ENCODE measurements at places on chromosomes 1 and 21.

DNA sequence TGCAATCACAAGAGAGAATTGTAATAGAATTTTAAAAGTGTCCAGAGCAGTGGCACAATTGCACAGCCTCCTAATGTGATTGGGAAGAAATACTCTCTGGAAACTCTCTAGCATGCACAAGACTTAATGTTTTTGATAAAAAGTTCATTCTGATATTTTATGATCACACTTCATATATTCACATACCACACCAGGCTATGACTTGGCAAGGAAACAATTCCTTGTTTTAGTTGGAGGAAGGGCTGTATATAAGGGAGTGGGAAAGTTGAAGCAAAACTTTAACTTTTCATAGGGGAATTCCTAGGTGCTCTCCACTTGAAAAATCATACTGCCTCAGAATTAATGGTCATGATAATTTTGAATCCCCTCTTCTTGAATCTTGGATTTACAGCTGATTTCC is 61.5 kb upstream of the ASB17 start:
- DNase-seq = no peak

GRCh38 chr1:32470991-32471694 is 6.3 kb downstream of the ZBTB8B start:
- no peak for DNase-seq

GRCh38 chr1:240562779-240563178 is 49.2 kb downstream of the GREM2 start:
- no peak for DNase-seq

- DNase-seq = no peak
Measured at GRCh38 chr21:45470087-45470515, 65.1 kb downstream of the COL18A1 start.

DNA sequence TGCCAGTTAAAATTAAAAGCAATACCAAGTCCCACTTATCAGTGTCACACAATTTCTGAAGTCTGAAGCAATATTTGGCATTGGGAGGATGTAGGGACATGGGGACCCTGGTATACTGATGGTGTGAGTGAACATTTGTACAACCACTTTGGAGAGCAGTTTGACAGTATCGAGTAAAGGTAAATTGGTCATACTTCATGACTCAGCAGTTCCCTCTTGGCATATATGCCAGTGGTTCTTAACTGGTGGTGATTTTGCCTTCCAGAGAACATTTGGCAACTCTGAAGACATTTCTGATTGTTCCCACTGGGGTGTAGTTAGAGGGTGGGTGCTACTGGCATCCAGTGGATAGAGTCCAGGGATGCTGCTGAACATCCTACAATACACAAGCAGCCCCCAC is 19.7 kb downstream of the FMOD start:
- no peak for DNase-seq

GRCh38 chr1:227568593-227568992 is 5.2 kb downstream of the ZNF678 start:
- no peak for DNase-seq

GRCh38 chr1:163531345-163531744 is 209.6 kb downstream of the NUF2 start:
- no peak for DNase-seq

Data from inflammatory macrophage treated with lipopolysaccharide for 4 hours (primary cell).